WTC11 (cell line): ENCODE measurements at places on chromosomes 3 and 15.

DNA sequence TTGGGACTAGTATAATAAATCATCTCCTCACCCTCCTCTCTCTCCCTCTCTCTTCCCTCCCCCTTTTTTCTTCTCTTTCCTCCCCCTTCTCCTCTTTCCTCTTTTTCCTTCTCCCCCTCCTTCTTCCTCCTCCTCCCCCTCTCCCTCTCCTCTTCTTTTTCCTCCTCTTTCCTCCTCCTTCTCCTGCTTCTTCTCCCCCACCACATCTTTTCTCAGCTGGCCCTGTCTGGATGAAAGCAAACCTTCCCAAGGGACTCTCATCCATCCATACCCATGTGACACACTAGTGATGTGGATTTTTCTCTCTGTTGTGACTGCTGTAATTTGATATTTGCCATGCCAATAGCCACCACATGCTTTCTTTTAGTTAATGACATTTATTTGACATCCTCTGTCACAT is 127.2 kb downstream of the EBLN2 start:
- H3K4me1 ChIP-seq: peaks cover 6% of the 10 kb centered on the region; the same call in 1 of the 2 replicates
- no peak for DNase-seq
- no peaks in the 10 kb centered on the region for H3K27me3 ChIP-seq
- H3K36me3 ChIP-seq: no peaks in the 10 kb centered on the region

DNA sequence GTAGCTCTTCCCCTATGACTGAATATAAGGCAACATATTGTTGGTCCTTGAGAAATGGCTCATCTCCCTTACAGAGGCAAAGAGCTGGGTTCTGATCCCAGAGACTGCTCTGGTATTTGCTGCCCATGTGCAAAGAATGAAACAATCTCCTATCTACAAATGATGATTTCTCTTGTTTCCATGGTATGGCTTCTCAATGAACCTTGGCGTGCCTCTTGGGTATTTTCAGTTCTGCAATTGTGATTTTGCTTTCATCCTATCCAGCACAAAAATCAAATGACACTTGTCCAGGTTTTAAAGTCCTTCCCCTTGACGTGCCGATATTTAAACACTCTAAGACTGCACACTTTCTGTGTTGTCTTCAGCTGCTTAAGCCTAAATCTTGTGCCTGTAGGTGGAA is 109.8 kb upstream of the NR2F2 start:
- H3K4me1 ChIP-seq: 0 out of 2 replicates have a peak, but pooled peaks cover under 1% of the 10 kb centered on the region
- peaks cover 51% of the 10 kb centered on the region for H3K27me3 ChIP-seq
- H3K36me3 ChIP-seq: peaks cover 4% of the 10 kb centered on the region; the same call in 1 of the 2 replicates
- no peak overlapping the region for H3K4me3 ChIP-seq
- DNase-seq: no peak

DNA sequence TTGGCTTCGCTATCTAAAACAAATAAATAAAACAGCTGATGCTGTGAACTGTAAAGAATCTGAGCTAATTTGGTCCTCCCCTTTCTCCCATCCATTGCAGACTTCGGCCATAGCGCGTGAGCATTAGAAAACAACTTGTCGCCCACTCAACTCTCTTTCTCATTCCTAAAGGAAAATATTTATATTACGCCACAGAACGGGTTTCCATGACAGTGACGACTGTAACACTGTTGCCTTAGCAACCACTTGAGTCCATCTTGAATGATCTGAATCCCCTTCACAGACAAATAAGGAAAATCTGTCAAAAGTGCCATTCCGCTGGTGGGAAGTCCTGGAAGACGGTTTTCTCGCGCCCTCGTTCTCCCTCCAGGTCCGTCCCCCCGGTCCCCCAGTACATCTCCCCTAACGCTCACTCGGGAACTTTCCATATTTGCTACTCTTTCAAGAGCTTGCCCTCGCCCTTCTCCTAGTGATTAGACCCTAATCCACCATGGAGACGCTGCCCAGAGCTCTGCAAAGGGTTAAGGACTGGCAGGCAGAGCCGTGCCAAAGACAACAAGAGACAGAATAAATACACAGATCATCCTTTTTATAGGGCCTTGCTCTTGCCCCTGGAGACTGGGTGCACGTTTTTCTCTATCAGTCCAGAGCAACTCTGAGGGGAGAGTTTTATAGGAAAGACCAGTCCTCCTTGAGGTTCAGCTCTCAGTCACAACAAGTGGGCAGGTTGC is 50.5 kb downstream of the CRYGS start:
- H3K36me3 ChIP-seq: no peaks in the 10 kb centered on the region
- DNase-seq: no peak
- no peaks in the 10 kb centered on the region for H3K27me3 ChIP-seq
- no peak overlapping the region for H3K4me3 ChIP-seq

- no peaks in the 10 kb centered on the region for H3K36me3 ChIP-seq
- H3K4me1 ChIP-seq: peaks cover 22% of the 10 kb centered on the region
- H3K4me3 ChIP-seq: peak overlapping the region; percentile 77
- H3K27ac ChIP-seq: peak overlapping the region; percentile 83; the same call in 1 of the 2 replicates
- DNase-seq: peak; percentile 11
- peaks cover 2% of the 10 kb centered on the region; the same call in 1 of the 2 replicates for H3K27me3 ChIP-seq
Measured at GRCh38 chr3:53073553-53074365, 27.9 kb upstream of the SFMBT1 start.

DNA sequence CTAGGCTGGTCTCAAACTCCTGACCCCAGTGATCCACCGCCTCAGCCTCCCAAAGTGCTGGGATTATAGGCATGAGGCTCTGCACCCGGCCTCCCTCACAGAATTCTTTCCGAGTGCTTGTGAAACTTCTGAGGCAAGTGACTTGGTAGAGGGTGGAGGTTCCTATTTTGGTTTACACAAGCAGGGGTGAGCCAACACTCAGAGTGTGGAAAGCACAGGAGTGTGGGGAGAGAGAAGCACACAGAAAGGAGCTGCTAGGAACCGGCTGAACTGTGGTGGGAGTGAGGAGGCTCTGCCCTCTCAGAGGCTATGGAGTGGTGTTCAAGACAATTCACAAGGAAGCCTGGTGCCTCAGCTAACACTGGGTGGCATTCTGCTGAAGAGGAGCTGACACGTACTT is 7.7 kb downstream of the CAPN3 start:
- H3K27ac ChIP-seq: no peak overlapping the region
- H3K27me3 ChIP-seq: peaks cover 44% of the 10 kb centered on the region

GRCh38 chr3:104411757-104412156 is 955.0 kb upstream of the ALCAM start:
- H3K4me3 ChIP-seq: no peak overlapping the region
- no peaks in the 10 kb centered on the region for H3K36me3 ChIP-seq
- H3K27me3 ChIP-seq: no peaks in the 10 kb centered on the region
- DNase-seq: no peak

- no peak overlapping the region for H3K27ac ChIP-seq
- peaks cover 2% of the 10 kb centered on the region; the same call in 1 of the 2 replicates for H3K36me3 ChIP-seq
- no peak overlapping the region for H3K4me3 ChIP-seq
- peaks cover 13% of the 10 kb centered on the region for H3K27me3 ChIP-seq
- peaks cover 19% of the 10 kb centered on the region for H3K4me1 ChIP-seq
Measured at GRCh38 chr15:68484696-68485400, 52.9 kb upstream of the ITGA11 start.
